ENCODE measurements at places on chromosomes 12 and 14.

DNA sequence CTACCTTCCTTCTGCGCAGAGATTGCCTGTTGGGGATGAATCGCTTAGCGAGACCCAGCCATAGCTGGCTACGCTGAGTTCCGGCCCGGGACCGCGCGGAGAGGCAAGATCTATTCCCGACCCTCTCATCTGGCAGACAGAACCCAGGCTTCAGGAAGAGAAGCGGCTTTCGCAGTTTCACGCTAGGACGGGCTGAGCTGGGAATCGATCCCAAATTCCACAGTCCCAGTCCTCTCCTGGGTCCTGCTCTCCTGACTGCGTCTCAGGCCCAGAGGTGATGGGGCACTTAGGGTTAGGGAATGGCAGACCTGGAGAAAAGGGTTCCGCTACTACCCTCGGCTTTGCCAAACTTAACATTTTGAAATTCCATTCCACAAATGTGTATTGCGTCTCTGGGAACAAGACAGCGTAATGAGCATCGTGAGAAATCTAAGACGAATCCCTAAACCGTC lies 2.8 kb downstream of the PTPN21 start:
- no peak for DNase-seq

DNA sequence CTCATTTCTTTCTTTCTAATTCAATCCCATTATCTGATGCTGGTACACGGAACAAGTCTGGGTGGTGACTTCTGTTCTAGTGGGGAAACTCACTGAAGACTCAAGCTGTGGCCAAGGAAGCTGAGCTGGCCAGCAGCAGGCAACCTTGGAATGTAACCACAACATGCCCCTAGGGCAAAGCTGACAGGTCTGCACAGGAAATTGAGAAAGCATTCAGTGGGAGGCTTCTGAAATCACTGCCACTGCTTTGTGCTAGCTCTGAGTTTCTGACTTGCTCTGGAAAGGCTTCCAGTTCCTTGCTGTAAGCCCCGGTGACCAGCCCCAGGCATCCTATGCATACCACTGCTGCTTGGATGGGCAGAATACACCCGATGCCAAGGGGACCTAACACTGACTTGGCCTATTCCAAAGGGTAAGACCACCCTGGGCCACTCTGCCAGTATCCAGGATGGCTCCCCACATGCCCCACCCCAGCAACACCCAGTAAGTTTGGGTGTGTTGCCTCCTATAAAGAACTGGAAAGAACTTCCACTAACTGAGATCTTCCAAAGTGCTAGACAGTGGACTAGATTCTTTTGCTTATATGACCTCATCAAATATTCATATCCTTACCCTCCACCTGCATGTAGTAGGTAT lies 84.5 kb upstream of the CDKN3 start:
- DNase-seq, result peak; percentile 72

GRCh38 chr14:74843653-74844052 lies 32.3 kb downstream of the PROX2 start:
- DNase-seq, result no peak

DNA sequence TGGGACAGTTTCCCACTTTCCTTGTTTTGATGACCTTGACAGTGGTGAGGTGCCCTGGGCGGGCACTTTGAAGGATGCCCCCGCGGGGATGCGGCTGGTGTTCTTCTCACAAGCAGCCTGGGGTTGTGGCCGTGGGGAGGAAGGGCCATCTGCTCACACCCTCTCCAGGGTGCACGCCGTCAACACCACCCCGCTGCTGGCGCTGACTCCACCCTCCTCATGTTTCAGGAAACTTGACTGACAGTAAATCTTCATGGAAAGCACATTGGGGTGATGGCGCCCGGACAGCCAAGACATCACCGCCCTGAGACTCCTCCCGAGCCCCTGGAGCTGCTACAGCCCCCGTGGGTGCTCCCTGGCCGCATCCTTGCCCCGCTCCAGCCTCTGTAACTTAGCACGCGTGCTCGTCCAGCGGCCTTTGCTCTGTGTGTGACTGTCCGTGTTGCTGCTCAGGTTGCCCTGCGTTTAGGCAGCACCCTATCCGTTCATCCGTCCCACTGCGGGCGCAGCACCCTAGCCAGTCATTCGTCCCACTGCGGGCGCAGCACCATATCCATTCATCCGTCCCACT lies 150.2 kb upstream of the C14orf180 start:
- DNase-seq, result no peak

GRCh38 chr14:51460011-51460410 lies 191.7 kb upstream of the FRMD6 start:
- DNase-seq, result no peak

DNA sequence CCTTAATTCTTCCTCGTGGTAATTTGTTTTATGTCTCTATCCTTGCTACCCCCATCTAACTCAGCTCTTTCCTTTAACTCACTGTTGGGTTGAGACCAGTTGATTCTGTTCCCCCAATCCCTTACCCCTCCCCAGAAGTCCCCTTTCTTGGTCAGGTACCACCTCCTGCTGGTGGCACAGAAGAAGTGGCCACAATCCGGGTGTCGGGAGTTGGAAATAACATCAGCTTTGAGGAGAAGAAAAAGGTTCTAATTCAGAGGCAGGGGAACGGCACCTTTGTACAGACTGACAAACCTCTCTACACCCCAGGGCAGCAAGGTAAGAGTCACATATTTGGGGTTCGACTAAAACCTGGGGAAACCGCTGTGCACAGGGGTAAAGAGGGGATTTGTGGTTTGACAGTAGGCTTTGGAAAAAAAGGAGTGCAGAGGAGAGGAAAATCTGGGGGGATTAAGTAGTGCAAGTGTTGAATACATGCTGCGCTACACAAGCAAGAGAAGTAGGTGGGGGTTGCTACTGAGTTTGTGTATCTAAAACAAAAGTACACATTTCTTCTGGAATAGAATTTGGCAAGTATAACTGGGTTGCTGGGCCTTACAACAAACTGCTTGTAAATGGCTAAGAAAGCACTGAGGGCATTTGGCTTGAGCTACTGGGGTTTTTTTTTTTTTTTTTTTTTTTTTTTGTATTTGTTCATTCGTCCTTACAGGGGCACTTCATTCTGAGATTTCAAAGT lies 1.3 kb downstream of the A2ML1 start:
- no peak for DNase-seq

- no peak for DNase-seq
These were observed 435.0 kb downstream of the GXYLT1 start for GRCh38 chr12:41709463-41710285.

GRCh38 chr12:129887101-129887500 lies 16.7 kb downstream of the TMEM132D start:
- no peak for DNase-seq

DNA sequence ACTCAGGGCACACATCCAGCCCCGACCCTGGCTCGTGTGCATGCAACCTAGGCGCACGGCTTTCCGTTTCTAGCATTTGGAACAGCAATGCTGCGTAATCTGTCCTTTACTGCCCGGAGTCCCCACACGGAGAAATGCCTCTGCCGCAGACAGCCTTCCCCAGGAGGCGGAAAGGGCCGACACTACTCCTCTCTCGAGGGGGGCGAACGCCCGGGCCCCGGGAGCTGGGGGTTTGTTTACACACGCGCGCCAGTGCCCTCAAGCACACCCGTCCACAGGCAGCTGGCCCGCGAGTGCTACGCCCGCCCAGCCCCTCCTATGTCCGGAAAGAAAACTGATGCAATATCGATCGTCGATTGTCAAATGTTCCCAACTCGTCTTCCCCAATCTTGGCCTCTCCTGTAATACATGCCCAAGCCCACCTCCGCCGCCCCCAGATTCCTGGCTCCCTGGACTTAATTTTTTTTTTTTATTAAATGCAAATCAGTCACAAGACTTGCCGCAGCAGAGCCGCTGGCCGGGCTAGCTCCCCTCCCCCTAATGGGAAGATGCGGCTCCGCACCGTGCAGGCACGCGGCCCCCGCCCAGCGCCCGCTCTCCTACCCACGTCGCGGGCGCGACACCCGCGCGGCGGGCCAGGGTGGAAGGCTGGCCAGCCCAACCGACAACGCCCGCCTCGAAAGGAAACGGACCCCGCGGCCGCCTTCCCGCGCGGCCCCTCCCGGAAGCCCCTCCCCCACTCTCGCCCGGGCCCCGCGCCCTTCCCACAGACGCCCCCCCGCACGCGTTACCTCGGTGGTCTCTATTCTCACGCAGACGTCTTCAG lies 642 bp downstream of the SLC38A2 start:
- no peak for DNase-seq

DNA sequence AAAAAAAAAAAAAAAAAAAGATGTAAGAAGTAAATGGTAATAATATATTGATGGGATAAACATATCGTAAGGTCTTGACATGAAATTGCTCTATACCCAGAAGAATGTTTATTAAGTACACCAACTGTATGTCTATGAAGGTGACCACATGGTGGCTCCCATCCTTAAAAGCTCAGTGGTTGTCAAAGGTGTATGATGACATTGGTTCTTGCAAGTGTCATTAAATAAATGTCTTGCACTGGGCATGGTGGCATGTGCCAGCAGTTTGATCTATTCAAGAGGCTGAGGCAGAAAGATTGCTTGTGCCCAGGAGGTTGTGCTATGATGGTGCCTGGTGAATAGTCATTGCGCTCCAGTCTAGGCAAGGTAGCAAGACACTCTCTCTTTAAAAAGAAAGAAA lies 10.4 kb downstream of the CCT2 start:
- no peak for DNase-seq

- no peak for DNase-seq
These were observed 126.1 kb upstream of the MAX start for GRCh38 chr14:65228436-65228835.

GRCh38 chr14:81509838-81510452 lies 23.7 kb downstream of the SEL1L start:
- DNase-seq, result no peak

- peak; percentile 15 for DNase-seq
These were observed 179.9 kb downstream of the ADCK1 start for GRCh38 chr14:77979666-77980351.

DNA sequence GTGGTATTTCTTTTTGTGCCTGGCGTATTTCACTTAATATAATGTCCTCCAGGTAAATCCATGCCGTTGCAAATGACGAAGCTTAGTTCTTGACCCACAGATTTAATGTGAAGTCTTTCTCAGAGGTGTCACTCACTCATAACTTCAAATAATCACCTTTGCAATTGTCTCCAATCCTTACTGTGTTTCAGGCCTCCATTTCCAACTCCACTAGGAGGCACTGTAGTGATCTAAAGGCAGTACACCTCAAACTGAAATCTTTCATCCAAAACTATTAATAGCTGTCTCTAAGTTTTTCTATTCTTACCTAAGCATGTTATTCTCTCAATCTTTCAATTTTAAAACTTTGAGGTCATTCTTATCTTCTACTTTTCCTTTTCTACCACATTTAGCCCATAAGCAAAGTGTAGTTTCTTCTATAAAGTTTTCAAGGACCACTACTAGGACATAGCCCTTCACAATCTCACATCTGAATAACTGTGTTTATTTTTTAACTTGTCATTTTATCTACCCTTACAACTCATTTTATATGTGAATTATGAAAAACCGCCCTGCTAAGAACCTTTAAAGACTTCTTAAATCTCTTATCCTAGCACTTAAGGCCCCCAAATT lies 25.5 kb upstream of the FBXO34 start:
- DNase-seq, result no peak

DNA sequence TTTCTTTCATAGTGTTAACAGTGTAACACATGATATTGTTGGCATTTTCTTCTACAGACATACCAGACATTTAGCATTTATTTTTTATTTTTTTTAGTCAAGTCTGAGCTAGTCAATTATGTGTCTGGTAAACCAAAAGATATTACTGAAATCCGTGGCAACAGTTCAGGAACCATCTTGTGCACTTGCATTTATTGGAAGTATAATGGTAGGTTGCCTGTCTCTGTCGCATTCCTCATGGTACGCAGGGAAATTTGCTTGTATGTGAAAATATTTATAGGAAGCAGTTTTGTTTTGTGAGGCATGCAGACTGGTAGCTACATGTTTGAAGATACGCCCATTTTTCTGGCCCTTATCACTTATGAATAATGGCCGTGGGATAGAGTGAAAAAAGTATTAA lies 186.1 kb upstream of the SLC38A2 start:
- no peak for DNase-seq

DNA sequence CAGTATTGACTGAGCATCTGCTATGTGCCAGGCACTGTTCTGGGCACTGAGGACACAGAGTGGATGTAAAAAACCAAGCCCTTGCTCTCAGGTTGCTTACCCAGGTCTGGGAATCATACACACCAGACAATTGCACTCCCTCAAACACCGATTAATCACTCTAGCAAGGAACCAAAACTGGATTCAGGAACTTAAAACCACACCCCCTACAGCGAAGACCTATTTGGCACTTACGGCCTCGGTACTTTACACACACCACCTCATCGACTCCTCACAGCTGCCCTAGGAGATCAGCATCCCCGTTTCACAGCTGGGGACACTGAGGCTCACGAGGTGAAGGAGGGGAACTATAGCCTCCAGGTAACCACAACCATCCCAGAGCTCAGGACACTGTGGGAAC lies 1.6 kb downstream of the GLTP start:
- DNase-seq, result no peak

DNA sequence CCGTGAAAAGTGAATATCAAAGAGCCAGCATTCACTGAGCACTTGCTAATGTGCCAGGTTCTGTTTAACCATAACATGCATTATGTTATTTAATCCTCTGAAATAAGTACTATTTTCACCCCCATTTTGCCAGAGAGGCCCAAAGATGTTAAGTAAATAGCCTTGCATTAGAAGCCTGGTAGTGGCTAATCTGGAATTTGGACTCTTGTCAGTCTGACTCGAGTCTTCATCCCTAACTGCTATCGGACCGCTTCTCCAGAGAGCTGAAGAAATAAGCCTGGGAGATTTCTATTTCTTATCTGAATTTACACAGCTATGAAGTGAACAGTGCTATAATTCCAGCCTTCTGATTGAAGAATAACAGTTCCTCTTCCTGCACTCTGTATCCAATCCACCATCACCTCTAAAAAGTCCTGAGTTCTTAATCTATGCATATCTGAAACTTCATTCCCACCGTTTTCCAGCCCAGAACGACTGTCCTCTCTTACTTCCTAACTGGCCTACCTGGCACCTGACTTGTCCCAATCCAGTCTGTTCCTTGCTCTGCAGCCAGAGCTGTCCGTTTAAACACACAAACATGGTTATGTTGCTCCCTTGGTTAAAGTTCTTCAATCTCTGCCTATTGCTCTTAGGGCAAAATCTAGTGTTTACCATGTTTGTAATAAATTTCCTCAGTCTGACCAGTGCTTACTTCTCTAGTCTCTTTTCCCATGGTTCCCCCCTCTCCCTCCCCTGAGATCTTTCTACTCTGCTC lies 2.3 kb downstream of the POLR3B start:
- DNase-seq, result no peak

DNA sequence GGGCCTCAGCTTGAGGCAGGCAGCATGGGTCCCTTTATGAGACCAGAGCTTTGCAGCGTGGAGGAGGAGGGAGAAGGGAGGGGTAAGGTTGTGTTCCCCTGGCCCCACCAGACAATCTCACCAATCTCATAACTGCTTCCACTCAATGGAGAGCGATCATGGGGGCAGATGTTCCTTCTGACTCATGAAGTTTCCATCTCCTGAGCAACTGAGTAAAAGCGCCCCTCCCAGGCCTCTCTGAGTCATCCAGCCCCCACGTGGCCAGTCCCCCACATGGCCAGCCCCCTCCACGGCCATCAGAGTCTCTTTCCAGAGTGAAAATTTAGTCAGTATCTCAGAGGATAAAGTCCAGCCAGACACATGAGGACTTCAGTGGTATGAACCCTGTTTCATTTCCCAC lies 39.2 kb upstream of the PLXNC1 start:
- no peak for DNase-seq

Data from GM04503 (cell line).